ENCODE measurements at places on chromosomes 5 and 9.

DNA sequence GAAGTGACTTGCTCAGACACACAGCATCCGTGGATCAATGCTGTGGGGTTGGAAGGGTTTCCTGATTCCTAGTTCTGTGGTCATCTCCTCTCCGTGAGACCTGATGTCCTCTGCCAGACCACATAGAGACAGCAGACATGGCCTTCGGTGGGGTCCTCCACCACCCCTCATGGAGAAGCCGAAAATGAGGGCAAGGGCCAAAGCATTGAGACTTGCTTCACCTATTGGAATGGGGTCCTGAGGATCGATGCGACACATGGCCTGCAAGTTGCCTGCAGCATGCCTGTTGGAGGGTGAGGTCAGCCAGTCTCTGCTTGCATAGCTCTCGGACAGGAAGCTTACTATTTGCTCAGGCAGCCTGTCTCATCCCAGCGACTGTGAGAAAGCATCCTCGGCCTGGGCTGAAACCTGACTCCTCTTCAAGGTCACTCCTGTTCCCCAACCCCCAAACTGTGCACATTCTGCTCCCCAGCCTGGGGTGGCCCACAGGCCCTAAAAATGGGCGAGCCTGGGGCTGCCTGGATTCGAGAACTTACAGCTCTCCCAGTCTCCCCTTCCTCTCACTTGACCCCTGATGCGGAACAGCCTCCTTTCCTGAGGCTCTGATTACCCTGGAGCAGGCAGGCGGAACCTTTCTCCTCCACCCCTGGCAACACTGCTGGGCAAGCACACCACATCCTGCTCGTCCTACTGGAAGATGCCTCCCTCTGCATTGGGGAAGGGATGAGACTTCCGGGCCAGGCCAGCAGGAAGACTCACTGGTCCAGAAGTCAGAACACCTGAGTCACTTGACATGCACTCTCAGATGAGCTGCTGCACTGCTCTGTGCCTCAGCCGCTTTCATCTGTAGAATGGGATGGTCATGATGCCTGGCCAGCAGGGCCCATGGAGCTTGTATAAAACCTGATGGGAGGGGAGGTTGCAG, 186.9 kb downstream of the RGS3 start:
- DNase-seq, result no peak

DNA sequence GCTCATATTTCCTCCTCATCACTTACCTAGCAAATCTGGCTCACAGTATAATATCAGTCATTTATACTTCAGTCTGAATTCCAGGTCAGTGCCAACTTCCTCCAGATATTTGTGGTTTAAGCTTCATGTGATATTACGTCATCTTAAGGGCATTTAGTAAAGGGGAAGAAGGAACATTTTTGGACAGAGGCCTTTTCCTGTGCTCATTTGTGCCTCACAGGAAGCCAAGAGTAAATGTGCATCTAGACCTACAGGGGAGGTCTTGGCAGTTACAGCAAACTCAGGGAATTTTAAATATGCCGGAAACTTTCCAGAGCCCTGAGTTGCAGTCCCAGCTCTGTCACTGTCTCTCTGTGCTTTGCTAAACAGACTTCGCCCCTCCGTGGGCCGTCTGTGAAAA, 12.3 kb upstream of the KCNIP1 start:
- no peak for DNase-seq

DNA sequence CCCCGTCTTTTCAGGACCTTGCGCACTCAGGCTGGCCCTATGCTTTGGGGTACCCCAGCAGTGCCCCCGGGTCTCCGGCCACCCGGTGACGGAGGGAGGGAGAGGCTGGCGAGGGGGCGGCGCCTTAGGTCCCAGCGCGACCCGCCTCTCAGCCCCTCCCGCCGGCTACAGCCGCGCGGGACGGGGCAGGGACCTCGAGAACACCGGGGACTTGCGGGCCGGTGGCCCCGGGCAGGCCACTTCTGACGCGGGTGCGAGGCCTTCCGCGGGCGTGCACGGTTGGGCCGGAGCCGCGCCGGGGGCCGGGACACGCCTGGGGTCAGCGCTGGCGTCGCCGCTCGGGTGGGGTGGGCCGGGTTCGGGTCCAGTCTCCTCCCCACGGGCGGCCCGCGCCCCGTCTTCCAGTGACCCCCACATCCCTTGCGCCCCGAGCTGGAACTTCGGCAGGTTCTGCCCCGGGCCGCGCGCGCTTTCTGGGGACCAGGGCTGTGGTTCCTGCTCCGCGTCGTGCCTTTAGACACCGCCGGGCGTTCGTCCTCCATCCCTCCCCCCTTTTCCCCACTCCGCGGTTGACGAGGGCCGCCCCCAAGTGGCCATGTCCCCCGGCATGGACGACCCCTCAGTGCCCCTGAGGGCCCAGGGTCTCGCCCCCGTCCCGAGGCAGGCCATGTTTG, 3.8 kb upstream of the SQSTM1 start:
- peak; percentile 62 for DNase-seq

DNA sequence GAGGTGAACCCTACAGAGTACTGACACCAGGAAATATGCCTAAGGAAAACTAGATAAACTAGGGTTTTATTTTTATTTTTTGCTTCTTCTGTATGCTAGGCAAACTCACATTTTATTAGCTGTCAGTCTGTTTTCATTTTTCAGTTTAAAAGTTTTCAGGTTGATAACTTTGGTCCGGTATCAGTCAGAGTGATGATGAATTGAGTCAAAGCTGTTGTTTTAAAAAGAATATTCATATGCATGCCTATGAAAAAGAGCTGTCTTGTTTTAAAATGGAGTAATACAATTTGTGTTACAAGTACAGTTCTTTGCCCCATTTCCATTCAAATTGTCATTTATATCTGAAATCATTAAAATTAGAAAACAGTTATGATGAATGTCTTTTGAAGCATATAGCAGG, 22.6 kb downstream of the MAP3K1 start:
- DNase-seq, result no peak

DNA sequence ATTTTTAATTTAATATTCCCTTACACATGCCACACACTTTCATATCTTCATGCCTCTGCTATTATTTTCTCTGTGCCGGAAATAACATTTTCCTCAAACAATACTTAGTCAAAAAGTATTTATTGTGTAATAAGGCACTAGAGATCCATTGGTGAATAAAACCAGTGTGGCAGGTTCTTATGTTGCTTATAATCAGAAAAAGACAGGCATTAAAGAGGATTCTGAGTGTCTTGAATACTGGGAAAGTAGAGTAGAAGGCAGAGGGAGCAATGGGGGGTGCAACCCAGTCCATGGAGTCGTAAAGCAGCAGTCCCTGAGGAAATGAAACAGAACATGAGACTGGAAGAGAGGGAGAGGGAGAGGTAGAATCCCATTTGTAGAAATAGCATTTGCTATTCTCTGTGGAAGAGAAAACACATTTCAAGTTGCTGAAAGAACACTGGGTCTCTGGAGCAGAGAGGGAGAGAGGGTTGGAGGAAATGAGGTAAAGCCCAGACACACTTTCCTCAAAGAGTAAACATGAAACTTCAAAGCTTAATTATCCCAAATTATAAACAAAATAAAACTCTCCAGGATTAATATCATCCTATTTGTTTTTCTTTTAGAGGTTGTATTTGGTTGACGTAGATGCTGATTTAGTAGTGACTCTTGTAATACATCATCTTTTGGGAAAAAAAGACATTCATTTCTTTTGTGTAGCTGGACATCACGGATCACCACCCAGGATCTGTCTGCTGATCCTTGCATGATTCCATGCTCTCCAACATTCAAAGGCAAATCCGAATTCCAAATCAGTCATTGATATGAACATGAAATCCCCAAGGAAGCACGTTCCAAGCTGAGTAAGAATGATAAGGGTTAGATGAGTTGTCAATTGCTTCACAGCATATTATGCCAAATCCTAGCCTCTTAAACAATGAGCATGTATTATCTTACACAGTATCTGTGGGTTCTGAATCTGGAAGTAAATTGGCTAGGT, 37.4 kb upstream of the GRAMD2B start:
- DNase-seq, result no peak

GRCh38 chr9:96008502-96009222, 133.2 kb downstream of the ERCC6L2 start:
- no peak for DNase-seq

GRCh38 chr9:10104774-10105173, 508.0 kb downstream of the PTPRD start:
- DNase-seq, result no peak

Measured in ovary (tissue), 10 donors.